Activated CD4-positive, alpha-beta T cell treated with anti-CD3 and anti-CD28 coated beads for 4 hours (primary cell): ENCODE measurements at places on chromosomes 3 and 15.

DNA sequence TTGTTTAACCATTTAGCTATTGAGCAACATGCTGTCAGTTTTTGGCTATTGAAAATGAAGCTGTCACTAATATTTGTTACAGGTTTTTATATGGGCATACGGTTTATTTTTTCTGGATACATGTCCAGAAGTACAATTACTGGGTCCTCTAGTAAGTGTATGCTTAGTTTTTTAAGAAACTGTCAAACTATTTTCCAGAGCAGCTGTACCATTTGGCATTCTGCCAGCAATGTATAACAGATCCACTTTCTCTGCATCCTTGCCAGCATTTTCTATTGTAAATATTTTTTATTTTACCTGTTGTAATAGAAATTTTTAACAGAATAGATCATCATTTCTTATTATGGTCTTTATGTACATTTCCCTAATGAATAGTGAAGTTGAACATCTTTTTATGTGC lies 658.8 kb downstream of the EDEM1 start:
- no peak for DNase-seq

DNA sequence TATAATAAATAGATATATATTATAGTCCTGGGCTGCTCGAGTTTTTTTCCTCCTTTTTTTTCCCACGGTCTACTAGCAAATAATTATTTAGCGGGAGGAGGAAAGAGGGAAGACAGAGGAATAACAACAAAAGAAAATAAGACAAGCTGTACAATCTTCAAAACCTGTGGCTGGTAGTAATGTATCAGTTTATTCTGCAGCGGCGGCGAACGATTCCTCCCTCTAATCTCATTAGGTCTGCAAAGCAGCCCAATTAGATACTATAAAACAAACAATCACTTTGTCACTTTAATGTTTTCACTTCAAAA lies 390 bp upstream of the TLE3 start:
- DNase-seq = no peak

- DNase-seq = no peak
Observed at GRCh38 chr3:136920904-136921611, 36.7 kb upstream of the IL20RB start.

- DNase-seq = no peak
Observed at GRCh38 chr3:11435440-11436165, 163.4 kb downstream of the ATG7 start.

GRCh38 chr3:54853573-54854404 lies 74.1 kb downstream of the LRTM1 start:
- no peak for DNase-seq

- DNase-seq = no peak
Observed at GRCh38 chr3:30752970-30753369, 141.5 kb downstream of the GADL1 start.

DNA sequence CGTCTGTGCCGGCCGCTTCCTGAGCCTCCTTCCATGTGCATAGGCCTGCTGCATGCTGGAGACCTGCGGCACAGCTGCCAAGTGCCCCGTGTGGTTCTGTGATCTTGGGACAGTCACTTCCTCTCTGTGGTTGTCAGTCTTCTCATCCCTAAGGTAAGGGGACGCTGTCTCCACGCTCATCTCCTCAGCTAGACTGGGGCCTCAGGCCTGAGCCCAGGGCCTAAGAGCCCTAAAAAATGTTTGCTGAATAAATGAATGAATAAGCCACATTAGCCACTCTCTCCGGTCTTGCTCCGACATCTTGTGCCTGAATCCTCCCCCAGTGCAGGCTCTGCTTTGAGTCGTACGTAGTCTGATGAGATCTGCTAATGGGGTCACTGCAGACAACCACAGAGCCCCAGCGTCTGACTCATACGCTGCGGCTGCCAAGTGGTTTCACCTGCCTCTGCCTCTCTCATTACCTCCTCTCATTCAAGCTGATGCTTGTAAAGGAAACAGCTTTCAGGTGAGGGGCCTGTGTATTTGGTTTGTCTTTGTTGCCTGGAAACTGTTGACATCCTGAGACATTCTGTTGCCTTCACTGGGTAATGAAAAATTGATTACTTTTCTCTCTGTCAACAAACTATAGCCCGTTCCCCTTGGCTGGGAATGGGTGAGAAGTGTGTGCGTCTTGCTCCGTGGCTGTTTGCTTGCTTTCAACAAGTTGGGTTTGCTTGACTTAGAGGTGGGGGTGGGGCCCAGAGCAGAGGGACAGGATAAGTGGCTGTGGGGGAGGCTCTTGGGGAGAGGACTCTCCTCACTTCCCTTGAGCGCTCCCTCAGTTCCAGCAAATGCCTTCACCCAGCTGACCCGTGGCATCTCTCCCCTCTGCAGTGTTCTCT lies 15.9 kb downstream of the RPLP1 start:
- DNase-seq = peak; percentile 82

- DNase-seq = no peak
Observed at GRCh38 chr15:74778599-74778970, 3.3 kb upstream of the CSK start.

DNA sequence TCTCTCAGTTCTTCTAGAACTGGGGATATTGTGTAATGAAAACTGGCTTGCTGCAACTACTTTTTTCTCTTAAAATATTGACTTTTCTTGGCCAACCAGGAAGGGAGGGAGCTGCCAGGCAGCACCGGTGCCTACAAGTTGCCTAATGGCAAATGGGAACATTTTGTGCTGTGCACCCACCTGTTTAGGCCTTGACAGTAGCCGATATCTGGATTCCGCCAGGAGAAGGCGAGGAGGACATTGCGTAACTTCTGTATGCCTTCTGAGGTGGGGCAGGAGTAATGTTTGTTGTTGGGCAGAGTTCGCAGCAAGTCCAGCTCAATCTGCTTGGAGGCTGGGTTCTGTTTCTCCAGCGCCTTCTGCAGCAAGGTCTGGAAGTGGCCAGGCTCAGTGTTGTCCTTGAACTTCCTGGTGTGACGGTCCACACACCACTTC lies 64.9 kb downstream of the TBC1D2B start:
- DNase-seq = no peak

GRCh38 chr3:164533275-164533674 lies 545.0 kb downstream of the SI start:
- no peak for DNase-seq

DNA sequence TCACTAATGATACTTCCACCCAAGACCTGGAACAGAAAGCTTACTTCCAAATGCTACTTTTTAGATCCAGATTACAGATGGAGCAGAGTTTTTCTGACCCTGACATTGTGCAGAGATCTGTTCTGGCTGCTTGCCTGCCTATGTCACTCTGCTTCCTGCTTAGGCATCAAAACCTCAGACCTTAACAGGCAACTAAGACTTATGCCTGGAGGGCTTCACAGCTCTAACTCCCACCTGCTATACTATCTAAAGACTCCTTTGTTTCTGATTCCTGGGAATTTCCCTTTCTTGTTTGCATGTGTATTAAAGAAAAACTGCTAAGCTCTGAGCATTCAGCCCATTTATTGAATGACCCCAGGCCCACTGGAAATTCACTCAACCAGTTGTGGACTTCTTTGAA lies 157.4 kb upstream of the NPHP3 start:
- DNase-seq = no peak

GRCh38 chr15:100853676-100854440 lies 25.8 kb upstream of the ALDH1A3 start:
- DNase-seq = no peak

- DNase-seq = no peak
Observed at GRCh38 chr3:46490338-46491084, 7.3 kb upstream of the RTP3 start.

- no peak for DNase-seq
Observed at GRCh38 chr3:74167926-74168325, 446.5 kb downstream of the CNTN3 start.

DNA sequence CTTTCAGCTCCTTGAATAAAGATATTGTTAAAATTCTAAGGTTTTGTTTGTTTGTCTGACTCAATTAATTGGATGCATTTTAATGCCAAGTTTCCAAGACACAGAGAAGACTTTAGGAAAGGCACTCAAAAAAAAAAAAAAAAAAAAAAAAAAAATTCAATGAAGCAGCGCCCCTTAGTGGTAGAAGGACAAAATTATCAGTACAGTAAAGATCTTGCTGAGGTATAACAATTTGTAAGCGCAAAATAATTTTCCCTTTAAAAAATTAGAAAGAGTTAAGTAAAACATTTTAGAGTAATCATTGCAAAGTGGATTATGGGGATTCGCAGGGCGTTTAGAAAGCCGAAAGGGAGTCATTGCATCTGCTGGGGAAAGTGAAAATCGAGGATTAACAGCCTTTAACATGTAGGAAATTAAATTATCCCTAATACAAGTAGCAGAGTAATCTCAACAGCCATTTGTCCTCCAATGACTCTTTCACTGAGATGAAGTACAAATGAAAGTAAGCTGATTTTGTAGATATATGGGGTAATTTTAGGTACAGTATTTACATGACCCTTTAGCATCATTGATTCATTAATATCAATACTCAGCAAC lies 5.8 kb upstream of the DIS3L start:
- DNase-seq = no peak

DNA sequence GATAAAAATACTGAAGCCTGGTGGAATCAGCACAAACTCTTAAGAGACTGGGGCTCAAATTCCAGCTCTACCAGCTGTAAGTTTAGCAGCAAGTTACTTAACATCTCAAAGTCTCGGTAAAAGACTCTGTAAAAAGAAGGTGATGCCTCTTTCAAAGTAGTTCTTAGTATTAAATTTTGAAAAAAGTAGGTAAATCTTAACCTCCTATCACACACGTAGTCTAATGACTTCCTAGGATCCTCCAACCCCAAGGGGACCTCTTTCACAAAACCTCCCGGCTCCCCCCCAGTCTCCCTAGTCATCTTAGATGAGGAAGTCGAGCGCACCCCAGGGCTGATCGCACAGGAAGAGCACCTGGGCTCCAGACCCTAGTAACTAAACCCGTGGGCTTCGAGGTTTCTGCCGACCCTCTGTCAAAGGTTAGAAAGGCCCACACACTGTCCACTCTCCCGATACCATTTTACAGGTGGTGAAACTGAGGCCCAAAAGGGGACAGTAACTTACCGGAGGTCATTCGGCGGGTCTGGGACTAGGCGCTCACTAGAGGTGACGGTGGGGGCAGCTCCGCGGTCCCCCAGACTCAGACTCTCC lies 427 bp downstream of the MBD4 start:
- DNase-seq = peak; percentile 41
